ENCODE measurements at places on chromosomes 5 and 9.

DNA sequence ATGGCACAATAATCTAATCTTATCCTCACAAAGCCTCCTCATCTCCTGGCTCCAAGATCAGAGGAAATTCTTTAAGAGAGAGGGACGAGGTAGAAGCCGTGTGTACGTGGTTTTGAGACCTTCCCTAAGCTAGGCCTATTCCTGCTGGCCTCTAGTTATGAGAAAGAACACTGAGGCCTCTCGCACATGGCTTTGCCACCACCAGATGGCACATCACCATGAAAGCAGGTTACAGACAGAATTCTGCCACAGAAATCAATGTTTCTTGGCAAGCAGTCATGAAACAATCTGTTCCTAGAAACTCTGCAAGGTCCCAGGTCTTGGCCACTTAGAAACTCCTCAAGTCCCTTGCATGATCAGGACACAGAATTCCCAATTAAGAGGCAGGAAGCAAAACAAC lies 268.2 kb upstream of the TAS2R1 start:
- DNase-seq: no peak

GRCh38 chr9:34984049-34984448 lies 5.5 kb upstream of the DNAJB5 start:
- no peak for DNase-seq

- no peak for DNase-seq
Measured at GRCh38 chr5:118692811-118693342, 295.5 kb downstream of the DTWD2 start.

DNA sequence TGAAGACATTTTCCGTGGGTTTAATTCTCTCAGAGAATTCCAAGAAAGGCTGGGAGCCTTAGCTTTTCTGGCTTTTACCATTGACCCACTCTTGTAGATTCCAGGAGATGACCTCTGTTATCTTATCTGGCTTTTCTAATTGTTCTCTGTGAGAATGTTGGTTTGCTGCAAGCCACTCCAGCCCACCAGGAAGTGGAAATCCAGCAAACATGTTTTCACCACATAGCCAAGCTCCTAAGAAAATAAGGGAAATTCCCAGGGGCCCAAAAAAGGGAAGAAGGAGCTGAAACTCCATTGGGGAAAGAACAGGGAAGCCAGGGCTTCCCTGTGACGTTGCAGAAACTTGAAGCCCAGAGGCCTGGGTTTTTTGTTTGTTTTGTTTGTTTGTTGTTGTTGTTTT lies 19.7 kb downstream of the GPR107 start:
- DNase-seq: no peak

DNA sequence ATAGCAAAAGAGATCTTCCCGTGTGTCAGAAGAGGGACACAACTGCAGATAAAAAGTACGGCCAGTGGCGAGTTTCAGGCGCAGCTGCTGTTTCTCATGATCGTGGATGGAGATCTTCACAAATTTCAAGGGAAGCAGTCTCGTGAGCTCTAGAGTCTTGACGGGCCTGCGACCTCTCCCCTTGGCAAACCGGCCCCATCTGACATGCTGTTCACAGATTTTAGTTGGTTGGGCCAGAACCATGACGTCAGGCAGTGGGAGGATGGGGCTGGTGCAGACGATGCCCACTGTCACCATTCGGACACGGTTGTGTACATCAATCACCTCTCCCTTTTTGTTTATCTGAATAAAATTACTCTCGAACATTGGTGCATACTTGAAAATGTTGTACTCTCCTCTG lies 396 bp downstream of the GARIN3 start:
- DNase-seq: no peak

DNA sequence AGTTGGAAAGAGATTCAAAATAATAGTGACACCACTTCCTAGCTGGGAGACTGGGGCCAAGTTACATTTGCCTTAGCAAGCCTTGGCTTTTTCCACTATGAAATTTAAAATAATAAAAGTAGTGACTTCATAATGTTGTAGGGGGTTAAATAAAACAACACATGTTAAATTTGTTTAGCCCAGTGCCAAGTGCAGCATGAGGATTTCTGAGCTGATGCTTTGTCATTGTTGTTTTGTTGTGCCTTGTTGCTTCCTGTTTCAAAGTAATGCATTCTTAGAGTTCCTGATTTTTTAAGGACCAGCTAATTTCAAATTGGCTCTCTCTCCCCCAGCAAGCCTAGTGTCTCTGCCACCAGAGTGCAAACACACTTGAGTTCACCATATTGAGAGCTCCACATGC lies 270.7 kb upstream of the PAPPA start:
- DNase-seq: no peak

DNA sequence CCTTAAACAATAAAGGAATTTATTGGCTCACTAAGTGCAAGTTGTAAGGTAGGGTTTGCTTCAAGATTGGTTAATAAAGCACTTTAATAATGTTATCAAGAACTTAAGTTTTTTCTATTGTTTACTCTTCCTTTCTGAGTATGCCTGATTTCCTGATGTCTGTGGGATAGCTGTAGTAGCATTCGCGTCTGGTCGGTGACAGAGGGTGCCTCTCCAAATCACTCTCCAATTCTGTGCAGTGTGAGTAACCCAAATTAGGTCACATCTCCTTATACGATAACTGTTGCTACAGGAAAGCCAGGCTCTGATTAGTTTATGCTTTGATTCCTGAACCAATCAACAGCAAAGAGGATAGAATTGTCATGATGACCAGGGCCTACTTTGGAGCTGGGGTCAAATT lies 90.7 kb downstream of the CCDC192 start:
- no peak for DNase-seq

GRCh38 chr5:170363671-170364070 lies 25.5 kb downstream of the KCNMB1 start:
- DNase-seq: no peak

- no peak for DNase-seq
Measured at GRCh38 chr9:129405089-129405826, 215.6 kb downstream of the C9orf50 start.

- DNase-seq: no peak
Measured at GRCh38 chr9:24451346-24451745, 94.4 kb downstream of the IZUMO3 start.

- DNase-seq: no peak
Measured at GRCh38 chr9:13717322-13718054, 438.0 kb upstream of the MPDZ start.

DNA sequence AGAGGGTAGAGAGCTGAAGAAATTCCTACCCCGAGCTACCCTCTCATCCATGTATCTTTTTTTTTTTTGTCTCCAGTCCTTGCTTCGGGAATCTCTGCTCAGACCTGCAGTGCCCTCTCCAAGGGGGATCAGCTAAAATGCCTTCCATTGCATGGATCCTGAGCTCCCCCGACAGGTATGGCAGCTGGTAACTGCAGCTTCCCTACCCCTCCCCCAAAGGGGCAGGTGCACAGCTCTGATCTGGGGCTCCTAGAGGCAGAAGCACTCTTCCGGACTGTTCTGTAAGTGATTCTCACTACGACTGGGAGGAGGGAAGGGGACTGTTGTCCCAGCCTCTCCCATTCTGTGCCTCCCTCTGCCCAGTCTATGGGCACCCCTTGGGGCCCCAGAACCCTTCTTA lies 169.6 kb downstream of the MELK start:
- no peak for DNase-seq

- no peak for DNase-seq
Measured at GRCh38 chr5:75847561-75848021, 130.4 kb upstream of the POC5 start.

- DNase-seq: no peak
Measured at GRCh38 chr9:16545639-16546038, 324.8 kb downstream of the BNC2 start.

GRCh38 chr5:15233566-15233965 lies 266.4 kb upstream of the FBXL7 start:
- no peak for DNase-seq

DNA sequence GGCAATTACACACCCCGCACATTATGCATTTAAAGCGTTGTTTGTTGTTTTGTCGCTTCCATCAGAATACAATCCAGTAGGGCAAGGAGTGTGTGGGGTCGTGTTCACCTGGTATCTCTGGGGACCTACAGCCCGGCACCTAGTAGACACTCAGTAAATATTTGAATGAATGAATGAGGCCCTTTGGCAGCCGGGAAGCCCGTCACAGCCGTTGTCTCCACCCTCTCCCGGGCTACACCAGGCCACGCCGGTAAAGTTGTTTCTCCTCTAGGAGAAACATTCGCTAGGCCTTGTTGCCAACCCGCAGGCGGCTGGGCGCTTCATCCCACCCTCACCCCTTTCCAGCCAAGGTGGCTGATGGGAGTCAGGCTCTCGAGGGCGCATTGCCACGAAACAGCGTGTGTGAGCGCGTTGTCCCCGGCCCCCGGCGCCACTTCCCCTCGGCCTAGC lies 876 bp upstream of the JAK2 start:
- no peak for DNase-seq

GRCh38 chr9:32881948-32882347 lies 98.6 kb downstream of the TMEM215 start:
- no peak for DNase-seq

- DNase-seq: no peak
Measured at GRCh38 chr5:143113461-143113860, 290.0 kb downstream of the NR3C1 start.
